ENCODE measurements at places on chromosomes 3 and 15. TPM values are rescaled to one million over a fixed set of nuclear protein-coding genes. Genes with fewer than 3 reads are reported as not detected.
A peak's percentile ranks its signal among the peaks of the same experiment; 100 is the strongest.

The WDR93 gene
- total RNA-seq: not detected

- ATAC-seq: no peak
Measured at GRCh38 chr15:33402600-33402999, 91.8 kb downstream of the RYR3 start.

DNA sequence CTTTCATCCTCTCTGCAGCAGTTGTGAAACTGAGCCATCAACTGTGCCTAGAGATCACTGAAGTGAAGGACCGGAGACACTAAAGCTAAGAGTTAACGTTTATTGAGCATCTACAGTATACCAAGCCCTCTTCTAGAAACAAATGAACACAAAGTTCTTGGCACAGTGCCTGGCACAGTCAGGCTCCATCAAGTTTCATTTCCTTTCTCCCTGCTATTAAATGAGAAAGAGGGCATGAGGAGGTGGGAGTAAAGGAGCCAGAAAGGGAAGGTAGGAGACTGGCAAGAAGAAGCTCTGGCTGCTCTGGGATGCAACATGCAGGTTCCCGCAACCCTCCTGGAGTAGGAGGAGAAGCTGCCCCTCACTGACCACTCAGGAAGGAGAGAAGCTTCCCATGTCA is 30.6 kb downstream of the CYP19A1 start:
- no peak for ATAC-seq

DNA sequence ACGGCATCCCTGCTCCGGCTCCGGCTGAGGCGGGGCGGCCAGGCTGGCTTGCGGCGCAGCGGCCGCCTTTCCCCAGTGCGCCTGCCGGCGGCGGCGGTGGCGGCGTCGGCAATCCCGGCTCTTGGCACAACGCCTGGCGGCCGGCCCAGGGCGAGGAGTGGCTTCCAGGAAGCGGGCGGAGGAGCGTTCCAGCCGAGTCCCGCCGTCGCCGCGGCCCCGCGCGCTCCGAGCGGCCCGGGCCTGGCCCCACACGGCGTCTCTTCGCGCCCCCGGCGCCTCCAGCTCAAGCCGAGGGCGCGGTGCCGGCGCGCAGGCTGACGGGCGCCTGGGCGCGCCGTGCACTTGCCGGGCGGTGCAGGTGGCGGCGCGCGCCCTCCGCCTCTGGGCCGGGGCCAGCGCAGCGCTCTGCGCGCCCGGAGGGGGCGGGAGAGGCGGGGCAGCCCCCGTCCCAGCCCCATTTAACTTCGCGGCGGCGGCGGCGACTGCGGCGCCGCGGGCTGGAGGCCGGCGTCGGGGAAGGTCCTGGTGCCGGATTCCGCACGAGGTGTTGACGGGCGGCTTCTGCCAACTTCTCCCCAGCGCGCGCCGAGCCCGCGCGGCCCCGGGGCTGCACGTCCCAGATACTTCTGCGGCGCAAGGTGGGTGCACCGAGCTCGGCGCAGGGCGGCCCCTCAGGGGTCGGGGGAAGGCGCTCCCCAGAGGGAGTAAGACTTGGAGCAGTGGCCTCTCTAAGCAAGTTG is at the start of gene ADAMTSL3:
Gene ADAMTSL3 (plus strand): TSS at position 485 of the 740 bp plus-strand sequence. CDS start 1,639 bp downstream, outside the sequence.
- peak; percentile 86 for ATAC-seq

- no peak for ATAC-seq
Measured at GRCh38 chr3:161388855-161389254, 17.5 kb upstream of the SPTSSB start.

- ATAC-seq: no peak
Measured at GRCh38 chr3:118938183-118938961, 96.3 kb downstream of the IGSF11 start.

- ATAC-seq: no peak
Measured at GRCh38 chr3:77137559-77137958, 97.7 kb downstream of the ROBO2 start.

DNA sequence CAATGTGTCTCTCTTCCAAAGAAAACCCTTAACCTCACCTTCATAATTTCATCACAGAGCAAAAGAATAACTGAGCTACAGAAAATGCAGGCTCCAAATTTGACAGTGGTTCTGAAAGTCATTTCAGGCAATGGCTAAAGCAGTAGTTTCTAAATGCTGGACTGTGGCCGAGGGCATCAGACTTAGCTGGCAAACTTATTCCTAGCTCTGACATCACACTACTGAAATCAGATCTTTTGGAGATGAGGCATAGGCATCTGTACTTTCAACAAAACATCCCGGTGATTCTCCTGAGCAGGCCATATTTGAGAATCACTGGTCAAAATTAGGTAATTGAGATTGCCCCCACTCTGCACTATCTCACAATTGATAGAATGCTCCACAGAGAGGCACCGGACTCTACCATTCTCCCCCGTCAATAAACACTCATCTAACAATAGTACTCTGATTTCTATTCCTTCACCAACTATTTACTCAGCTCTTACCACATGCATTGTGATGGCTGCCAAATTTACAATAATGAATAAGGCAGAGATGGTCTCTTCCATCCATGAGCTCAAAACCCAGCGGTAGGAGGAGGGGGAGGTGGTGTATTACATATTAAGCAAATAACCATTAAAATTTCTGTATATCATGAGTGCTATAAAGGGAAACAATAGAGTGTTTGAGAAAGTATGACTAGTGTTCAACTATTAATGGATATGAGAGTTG is 57.3 kb upstream of the SPRED1 start:
- no peak for ATAC-seq
